Fibroblast of skin of right biceps (primary cell): ENCODE measurements at places on chromosomes 1 and 21.

DNA sequence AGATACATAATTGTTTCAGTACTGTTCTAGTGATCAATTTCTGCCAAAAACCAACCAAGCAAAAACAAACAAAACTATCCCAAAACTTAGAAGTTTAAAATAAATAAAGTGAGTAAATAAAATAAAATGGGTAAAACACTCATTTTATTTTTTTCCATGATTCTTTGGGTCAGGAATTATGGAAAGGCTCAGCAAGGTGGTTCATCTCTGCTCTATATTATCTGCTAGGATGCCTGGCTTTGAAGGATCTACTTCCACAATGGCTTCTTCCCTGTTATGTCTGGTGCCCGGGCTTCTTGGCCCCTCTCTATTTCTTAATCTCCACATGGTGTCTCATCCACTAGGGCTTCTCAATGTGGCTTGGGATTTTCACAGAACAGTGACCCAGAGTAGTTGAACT is 29.1 kb upstream of the ADAMTS1 start:
- DNase-seq, result no peak

DNA sequence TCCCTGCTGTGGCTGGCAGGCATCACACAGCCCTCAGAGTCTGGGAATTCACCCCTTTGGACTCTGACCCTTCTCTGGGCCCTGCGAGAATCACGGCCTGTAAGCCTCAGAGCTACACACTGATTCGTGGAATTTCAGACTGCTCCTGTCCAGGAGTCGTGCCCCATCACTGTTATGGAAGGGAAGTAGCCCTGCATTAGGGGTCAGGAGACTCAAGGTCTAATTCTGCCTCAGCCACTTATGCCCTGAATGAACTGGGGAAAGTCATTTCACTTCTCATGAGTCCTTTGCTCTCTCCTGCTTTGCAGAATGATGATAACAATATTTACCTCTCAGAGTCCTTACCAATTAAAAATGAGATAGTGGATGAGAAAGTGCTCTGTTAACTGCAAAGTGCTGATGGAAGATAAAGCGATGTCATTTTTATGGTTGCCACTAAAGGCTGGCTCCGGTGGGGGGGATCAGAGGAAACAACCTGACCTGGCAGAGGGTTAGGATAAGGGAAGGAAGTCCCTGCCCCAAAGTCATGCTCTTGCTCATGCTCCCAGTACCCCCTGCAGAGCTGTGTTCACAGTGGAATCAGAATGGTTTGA is 148.6 kb upstream of the CD34 start:
- no peak for DNase-seq

DNA sequence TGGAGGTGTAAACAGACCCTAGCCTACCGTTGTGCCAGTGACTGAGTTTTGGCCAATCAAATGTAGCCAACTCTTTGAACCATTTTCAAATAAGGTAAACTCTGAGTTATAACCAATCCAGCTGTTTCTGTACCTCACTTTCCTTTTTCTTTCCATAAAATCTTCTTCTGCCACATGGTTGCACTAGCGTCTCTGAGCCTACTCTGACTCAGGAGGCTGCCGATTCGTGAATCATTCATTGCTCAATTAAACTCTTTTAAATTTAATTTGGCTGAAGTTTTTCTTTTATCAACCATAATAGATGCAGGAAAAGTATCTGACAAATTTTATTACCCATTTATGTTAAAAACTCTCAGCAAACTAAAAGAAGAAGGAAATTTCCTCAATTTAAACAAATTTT is 111.5 kb upstream of the LYPLAL1 start:
- no peak for DNase-seq

- DNase-seq, result no peak
Measured at GRCh38 chr1:194353121-194353520, 1166.7 kb upstream of the B3GALT2 start.

GRCh38 chr1:90723590-90724108 is 6.5 kb upstream of the BARHL2 start:
- DNase-seq, result no peak

GRCh38 chr1:35539073-35539823 is 18.0 kb downstream of the KIAA0319L start:
- no peak for DNase-seq

DNA sequence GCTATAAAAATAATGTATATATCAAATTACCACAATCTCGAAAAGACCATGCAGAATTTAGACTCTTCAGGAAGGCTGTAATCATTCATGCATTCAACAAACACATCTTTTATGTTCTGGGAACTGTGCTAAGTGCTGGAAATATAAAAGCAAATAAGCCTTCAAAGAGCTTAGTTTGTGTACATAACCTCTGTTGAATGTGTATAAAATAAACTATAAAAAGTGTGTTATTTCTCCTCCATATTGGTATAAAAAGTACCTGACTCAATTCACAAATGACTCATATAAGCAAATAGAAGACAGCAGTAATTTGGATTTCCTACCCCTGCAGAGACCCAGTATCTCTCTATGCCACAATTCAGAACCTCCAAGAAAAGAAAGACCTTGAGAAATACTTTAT is 36.8 kb downstream of the RAB3GAP2 start:
- DNase-seq, result no peak

DNA sequence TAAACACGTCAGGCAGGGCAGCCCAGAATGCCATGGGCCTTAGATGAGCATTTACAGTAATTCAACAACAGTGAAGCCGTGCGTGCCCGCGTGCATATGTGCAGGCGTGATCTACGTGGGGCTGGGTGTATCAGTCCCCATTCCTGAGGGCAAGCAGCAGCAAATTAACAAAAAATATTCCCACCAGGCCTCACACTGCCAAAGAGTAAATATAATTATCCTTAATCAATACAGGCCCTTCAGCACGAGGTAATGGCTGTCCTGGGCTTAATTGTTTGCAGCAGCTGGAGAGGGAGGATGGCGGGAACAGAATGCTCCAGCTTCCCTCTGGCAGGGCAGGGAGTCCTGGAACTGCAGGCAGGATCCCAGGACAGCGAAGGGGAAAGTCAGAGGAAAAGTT is 91.8 kb downstream of the DDX20 start:
- DNase-seq, result no peak

GRCh38 chr21:40757366-40757765 is 89.6 kb downstream of the DSCAM start:
- no peak for DNase-seq

GRCh38 chr1:18920931-18921330 is 18.6 kb upstream of the ALDH4A1 start:
- DNase-seq, result no peak

- no peak for DNase-seq
Measured at GRCh38 chr1:222413436-222413835, 134.5 kb downstream of the HHIPL2 start.

DNA sequence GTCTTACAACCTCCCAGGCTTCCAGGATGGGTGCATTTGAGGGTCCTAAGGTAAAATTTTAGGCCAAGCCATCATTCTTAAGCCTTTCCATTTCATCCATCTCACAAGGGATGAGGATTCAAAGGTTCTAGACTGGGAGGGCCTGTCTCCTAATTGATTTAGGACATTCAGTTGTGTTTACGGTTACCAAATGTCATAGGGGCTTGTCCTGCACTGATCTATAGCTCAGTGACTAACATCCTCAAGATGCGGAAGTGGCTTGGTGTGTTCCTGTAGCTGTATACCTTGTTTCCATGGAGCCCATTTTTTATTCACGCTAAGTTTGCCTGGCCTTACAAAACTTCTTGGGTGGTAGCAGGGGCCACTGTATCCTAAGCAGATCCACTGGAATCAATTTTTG is 52.8 kb downstream of the DUSP10 start:
- no peak for DNase-seq

DNA sequence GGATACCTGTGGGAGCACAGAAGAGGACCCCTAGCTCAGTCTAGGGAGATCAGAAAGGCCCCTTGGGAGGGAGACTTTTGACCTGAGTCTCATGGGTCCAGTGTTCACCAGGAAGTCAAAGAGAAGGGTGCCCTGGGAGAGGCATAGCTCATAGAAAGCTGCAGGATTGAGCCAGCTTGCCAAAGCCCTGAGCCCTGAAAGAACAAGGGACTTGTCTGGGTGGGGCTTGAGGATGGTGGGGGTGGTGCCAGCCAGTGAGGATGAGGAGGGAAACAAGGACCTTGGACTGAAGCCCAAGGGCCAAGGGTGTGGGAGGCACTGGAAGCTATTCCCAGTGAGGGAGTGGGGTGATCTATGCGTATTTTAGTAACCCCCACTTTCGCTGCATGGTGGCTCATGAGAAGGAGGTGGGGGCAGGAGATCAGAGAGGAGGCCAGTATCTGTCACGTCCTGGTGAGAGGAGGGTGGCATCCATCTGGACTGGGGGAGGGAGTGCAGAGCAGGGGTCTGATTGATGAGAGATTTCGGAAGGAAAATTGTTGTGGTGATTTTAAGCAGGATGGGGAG is 28.4 kb downstream of the DMBX1 start:
- DNase-seq, result no peak

DNA sequence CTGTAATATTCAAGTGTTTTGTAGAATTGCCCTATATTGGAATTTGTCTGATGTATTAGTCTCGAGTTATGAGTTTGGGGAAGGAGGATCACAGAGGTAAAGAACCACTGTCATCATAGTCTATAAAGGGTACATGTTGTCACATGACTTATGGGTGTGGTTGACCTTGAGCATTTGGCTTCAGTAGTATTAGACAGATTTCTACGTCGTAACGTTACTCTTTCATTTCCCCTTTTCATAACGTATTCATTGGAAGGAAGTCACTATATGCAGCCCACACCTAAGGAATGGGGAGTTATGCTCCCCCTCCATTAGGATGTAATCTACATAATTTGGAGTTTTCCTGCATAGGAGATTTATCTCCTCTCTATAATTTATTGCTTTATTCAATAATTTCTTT is 110.1 kb upstream of the VAV3 start:
- DNase-seq, result no peak

DNA sequence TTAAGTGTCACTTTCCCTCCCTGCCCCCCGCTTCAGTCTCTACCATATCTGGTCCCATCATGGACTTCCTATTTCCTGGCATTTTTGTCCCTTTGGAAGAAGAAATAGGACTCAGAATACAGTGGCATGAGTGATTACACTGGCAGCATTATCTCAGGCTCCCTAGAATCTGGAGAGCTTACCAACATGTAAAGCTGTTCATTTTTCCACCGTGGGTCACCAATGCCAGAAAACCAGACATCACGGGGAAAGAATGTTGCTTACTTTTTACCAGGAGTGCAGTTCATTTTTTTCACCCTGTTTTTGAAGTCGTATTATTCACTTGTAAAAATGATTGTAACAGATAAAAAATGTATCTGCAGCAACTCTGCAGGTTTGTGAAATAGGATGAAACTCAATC is 44.8 kb downstream of the BACH1 start:
- DNase-seq, result peak; percentile 90
